ENCODE measurements at places on chromosomes 7 and 10.

DNA sequence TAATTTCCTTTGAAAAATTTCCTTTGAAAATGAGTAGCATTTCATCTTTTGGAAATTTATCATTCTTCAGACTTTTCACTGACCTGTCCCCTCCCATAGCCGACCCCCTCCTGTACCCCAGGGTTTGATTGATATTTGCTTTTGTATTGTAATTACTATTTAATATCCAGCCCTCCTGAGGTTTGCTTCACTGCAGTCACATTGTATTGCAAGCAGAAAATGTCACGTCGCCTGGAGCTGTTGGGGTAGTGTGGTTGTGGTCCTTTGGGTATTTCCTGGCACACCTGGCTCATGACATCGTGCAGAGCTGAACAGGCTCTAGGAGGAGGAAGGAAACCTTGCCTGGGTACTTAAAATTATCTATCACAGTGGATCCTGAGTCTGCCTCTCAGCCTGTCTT lies 116.1 kb downstream of the INSYN2A start:
- DNase-seq = no peak

GRCh38 chr7:108010377-108010776 lies 7.4 kb upstream of the LAMB1 start:
- no peak for DNase-seq

GRCh38 chr7:111832174-111832573 lies 269.9 kb upstream of the IMMP2L start:
- DNase-seq = no peak

DNA sequence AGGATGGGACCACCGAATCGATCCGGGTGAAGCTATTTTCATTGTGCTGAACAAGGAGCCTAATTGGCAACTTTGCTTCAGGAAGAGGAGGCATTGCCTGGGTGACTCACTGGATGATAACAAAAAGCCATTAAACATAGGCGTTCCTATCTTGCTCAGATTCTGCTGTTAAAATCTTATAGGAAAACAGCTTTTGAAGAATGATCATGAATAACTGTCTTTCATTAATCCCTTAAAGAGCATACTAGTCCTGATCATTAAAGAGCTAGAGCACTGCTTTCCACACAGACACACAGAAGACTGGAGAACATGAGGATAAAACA lies 174.2 kb upstream of the IMMP2L start:
- no peak for DNase-seq

DNA sequence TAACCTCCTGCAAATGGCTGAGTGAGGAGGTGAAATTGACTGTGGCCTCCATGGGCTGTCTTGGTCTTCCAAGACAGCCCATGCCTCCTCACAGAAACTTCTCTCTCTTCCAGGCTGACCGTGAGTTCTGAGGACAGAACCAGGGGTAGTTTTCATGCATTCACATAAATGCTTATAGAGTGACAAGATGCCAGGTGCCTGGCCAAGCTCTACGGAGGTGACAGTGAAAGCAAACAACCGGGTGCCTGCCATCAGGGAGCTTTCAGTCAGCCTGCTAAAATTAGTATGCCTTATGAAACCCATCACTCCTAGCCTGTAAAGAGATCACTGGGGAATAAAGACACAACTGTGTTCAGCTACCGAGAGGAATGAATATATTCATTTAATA lies 919 bp upstream of the RHOBTB1 start:
- DNase-seq = no peak

DNA sequence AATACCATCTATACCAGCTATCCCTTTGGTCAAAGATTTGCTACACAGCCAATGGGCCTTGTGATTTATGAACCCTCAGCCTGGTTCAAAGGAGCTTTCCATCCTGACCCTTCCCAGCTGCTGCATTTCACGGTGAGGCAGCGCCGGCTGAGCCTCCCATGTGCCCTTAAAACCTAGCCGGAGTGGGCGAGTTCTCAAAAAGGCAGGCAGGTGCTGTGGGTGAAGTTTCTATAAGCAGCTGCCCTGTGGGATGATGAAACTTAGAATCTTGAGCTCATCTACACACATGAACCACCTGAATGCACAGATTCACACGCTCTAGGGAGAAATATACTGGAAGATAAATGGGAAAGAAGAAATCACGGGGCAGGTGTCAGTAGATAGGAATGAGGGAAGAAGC lies 224.7 kb downstream of the MLLT10 start:
- no peak for DNase-seq

DNA sequence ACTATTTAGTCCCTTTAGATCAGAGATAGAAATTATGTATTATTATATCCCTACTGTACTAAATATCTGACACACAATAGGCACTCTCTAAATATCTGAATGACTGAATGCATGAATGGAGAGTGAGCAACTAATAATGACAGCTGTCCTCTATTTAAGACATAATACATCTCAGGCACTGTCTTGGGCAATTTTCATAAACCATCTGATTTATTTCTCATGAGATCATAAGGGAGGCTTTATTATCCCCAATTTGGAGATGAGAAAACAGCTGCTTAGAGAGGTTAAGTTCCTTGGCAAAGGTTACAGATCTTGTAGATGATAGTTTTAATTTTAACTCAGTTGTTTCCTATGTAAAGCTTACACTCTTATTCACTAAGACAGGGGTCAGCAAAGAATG lies 570.6 kb downstream of the GRM8 start:
- no peak for DNase-seq

- peak; percentile 69 for DNase-seq
Observed at GRCh38 chr10:2925631-2926030, 141.7 kb upstream of the PFKP start.

DNA sequence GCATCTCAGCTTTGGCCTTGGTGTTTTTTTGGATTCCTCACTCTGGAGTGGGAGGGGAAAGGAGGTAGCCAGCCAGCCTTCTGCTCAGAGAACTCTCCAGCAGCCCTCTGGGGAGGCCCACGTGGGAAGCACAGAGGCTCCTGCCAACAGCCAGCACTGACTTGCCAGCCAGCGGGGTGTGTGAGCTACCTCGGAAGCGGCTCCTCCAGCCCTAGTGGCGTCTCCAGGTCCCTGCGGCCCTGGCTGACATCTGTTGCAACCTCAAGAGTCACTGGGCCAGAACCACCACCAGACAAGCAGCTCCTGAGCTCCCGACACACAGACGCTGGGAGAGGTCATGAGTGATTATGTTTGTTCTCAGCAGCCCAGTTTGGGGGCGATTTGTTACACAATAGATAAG lies 180.2 kb upstream of the FZD8 start:
- DNase-seq = peak; percentile 48

GRCh38 chr7:153939177-153939576 lies 113.0 kb upstream of the DPP6 start:
- DNase-seq = no peak

GRCh38 chr10:124001391-124002148 lies 91.8 kb downstream of the CHST15 start:
- no peak for DNase-seq

GRCh38 chr10:97196223-97197029 lies 10.7 kb upstream of the SLIT1 start:
- peak; percentile 56 for DNase-seq

DNA sequence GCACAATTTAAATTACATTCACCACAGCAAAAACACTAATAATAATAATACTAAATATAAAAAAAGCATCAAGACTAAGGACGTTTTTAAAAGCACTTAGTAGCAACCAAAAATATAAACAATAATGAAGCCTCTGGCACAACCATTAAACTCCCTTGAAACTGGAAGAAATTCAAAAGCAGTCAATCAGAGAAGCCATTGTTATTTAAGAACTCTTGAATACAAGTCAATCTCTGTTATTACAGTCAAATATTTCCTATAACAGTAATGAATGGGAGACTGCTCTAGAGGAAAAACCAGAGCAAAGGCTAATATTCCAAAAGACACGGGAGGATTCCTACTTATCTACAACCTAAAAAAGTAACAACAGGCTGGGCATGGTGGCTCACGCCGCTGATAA lies 164.2 kb downstream of the KMT2E start:
- no peak for DNase-seq

GRCh38 chr10:76905251-76905650 lies 732.4 kb downstream of the KCNMA1 start:
- no peak for DNase-seq

GRCh38 chr7:42247301-42247700 lies 10.3 kb upstream of the GLI3 start:
- peak; percentile 91 for DNase-seq

DNA sequence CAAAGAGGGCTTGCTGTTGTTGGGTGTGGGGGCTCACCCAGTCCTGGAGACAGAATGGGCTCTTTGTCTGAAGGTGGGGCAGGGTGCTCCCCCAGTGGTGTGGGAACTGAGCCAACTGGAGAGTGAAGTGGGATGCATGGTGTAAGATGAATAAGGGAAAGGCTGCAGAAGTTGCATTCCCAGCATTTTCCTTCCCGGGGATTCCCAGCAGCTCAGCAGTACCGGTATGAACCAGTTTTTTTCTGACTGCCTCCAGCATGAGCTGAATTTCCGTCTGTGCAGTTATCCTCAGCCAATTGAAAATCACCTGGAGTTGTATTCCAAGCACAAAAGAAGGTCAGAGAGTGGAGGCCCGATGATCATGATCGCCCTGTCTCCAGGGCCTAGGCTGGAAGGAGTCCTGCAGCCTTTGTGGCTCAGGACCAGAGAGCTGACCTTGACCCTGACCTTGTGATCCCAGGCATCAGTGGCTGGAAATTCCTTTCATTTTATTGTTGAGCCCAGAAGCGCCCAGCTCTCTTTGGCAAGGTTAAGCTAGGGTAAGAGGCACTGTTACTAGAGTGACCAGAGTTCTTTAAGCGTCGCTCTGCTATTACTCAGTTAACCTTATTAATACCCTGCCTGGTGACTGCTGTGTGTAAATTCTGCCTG lies 33.4 kb downstream of the OGDH start:
- DNase-seq = peak; percentile 86

DNA sequence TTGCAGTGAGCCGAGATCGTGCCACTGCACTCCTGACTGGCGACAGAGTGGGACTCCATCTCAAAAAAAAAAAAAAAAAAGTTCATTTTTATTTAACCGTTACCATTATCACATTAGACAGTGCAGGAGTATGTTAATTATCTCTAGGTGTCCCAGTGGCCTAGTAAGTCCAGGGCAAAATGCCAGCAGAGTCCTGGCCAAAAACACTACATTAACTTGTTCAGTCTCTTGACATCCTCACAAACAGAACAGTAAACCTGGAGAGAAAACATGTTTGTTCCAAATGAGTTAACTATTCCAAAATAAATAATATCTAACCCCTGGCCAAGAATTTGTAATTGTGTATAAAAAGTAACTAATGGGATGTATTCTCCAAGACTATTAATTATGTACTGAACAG lies 43.2 kb downstream of the PTPRZ1 start:
- DNase-seq = no peak

GRCh38 chr7:54560723-54561122 lies 18.5 kb downstream of the VSTM2A start:
- no peak for DNase-seq

All from fibroblast of skin of scalp (primary cell).